Pancreas (tissue), 10 donors: ENCODE measurements at places on chromosomes 12 and 14. TPM values are rescaled to one million over a fixed set of nuclear protein-coding genes. Genes with fewer than 3 reads are reported as not detected.

The NOS1 gene
- 0.74 TPM for total RNA-seq

DNA sequence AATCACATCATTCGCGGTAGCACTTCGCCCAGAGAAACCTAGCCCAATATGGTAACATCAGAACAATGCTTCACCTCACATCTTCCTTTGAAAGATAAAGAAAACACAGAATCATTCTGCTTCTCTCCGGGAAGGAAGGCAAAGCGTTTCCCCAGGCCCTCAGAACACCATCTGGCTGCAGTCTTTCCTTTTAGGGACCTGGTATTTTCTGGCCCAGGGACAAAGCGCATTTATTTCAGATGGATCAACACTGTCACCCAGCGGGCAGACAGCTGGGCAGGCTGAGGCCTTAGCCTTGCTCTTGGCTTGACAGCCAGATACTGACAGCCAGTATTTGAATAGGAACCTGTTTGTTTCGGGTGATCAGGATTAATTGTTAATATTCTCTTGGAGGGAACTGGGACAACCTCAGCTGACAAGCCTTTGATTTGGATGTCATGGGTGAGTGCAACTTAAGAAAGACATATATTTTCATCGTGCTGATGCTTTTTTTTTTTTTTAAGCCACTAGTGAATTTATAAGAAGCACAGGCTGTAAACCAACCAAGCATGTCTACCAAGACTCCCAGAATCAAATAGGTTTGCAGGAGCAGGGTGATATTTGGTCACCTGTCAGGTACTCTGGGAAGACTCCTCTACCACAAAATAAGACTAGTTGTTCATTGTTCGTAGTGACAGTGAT, 118.9 kb downstream of the VEZT start:
- no peak overlapping the region for H3K4me3 ChIP-seq
- DNase-seq = peak; percentile 88
- peak overlapping the region; percentile 43 for H3K27ac ChIP-seq

The DGKA gene
- 15.5 TPM for total RNA-seq

- DNase-seq = no peak
- H3K36me3 ChIP-seq = no peaks in the 10 kb centered on the region
- no peak overlapping the region for H3K27ac ChIP-seq
- H3K27me3 ChIP-seq = peaks cover 11% of the 10 kb centered on the region
Measured at GRCh38 chr12:41186026-41186425, 2.1 kb upstream of the PDZRN4 start.

GRCh38 chr12:115640929-115641328, 636.6 kb downstream of the MED13L start:
- no peaks in the 10 kb centered on the region for H3K36me3 ChIP-seq
- H3K27me3 ChIP-seq = no peaks in the 10 kb centered on the region
- no peak overlapping the region for H3K27ac ChIP-seq

DNA sequence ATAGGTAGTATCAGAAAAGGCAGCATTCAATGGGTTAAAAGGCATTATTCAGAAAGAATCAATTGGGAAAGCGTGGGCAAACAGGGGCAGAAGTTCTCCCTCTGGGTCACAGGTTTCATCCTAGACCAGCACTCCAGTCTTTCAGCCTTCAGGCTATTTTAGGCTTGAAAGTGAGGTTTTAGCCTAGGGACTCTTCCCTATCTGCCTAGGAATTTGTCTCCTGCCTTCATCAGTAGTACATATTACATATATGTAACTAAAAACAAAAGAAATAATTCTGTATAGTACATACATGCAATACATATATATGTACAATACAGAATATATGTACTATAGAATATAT, 34.6 kb upstream of the PCNX1 start:
- H3K4me1 ChIP-seq = no peaks in the 10 kb centered on the region
- H3K4me3 ChIP-seq = no peak overlapping the region
- no peaks in the 10 kb centered on the region for H3K27me3 ChIP-seq
- H3K36me3 ChIP-seq = no peaks in the 10 kb centered on the region
- DNase-seq = no peak
- H3K27ac ChIP-seq = no peak overlapping the region

The RNASE3 gene
- not detected for total RNA-seq
